Inflammatory macrophage treated with lipopolysaccharide for 1 hour (primary cell): ENCODE measurements at places on chromosomes 7 and 10.

DNA sequence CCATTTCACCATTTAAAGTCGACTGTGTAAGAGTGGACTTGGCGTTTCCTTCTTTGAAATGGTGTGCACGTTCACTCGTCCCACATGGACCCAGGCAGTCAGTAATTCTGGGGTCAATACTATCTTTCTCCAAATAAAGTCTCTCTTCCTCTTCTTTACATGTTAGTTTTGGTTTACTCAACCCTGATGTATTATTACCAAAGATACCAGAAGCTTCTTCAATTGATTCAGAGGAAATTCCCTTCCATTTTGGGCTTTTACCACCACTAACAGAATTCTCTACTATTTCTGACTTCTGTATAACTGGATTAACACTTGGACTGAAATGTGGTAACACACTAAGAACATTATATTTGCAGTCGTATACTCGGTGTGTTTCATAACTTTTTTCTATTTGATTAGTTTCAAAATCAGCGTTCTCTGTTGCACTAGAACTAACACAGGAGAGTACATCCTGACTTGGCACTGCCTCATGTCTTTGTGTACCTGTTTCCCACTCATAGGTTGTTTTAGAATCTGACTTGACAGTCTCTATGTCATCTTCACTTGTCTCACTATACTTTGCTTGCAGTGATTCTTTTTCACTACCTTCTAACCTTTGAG lies 60.8 kb downstream of the LARP4B start:
- peak; percentile 83 for DNase-seq

- DNase-seq, result no peak
These were observed 451.5 kb upstream of the SEMA3D start for GRCh38 chr7:85638394-85638793.

DNA sequence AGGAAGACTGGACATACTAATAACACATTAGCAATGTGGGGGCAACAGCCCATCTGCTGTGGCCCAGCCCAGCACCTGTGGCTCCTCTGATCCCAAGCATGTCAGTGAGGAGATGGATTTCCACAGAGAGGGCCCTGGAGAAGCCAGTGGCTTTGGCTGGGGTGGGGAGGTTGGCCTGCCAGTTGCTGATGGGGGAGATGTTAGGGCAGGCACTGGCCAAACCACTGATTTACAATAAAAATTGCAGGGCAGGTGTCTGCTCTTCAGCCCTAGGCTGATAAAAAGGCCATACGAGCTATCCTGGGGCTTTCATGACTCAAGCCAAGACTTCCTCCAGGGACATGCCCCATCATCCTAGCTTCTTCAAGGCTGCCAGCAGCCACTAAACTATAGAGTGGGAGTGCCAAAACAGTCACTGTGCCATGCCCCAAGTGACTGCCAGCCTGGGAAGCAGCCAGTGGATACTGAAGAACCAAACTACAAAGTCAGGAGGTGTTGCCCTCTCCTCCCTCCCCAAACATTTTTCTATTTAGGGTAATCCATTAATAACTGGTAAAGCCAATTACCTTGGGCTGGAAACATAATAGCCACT lies 37.8 kb downstream of the DPCD start:
- no peak for DNase-seq

DNA sequence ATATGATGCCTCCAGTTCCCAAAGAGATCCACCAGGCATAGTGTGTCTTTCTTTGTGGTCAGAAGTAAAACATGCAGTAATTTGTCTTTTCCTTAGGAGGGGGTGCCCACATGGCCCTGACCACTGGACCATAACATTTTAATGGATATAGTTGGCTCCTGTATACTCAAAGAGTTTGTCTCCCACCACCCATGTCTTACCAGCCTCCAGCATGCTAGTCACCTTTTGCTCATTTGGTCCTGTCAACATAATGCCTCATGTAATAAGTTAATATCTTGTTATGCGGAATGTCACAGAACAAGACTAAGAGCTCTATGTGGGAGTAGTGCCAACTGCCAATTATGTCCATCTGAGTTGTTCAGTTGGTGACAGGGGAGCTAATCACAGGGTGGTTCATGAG lies 83.4 kb upstream of the IFRD1 start:
- DNase-seq, result no peak

DNA sequence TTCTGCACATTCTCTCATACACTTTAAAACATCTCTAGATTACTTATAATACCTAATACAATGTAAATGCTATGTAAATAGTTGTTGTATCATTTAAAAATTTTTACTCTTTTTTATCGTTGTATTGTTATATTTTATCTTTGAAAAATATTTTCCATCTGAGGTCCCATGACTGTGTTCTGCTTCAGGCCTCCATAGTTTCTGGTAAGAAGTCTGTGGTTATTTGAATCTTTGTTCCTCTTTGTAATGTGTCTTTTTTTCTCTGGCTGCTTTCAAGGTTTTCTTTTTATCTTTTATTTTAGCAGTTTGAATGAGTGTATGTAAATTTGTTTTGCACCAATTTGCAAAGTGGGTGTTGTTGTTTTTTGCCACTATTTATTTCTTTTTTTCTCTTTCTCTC lies 263.1 kb downstream of the RPS24 start:
- peak; percentile 41 for DNase-seq

DNA sequence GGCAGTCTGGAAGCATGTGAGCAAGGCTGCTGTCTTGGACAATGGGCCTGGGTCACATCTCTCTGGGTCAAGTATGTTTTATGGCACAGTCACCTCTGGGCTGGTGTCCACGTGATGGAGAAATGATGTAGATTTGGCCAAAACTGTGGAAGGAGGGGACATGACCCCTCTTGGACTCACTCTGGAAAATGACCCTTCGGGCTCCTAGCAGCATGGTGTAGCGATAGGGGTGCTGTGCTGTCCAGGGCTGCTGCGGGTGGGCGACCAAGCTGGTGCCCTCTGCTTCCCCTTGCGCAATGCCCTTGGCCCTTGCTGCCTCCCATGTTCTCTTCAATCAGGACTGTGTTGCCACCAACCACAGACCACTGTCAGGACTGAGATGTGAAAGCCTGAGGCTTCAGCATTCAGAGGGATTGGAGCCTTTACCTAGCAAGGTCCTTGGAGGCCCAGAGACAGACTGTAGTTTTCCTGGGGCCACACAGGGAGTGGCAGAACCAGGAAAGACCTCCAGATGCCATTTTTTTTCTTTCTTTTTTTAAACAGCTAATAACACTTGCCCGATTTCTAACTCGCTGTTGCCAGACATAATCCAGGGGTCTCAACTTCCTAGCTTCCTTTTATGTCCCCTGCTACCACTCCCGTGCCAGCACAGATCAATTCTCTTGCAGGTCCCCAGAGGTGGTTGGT lies 6.1 kb downstream of the CYP26A1 start:
- no peak for DNase-seq

DNA sequence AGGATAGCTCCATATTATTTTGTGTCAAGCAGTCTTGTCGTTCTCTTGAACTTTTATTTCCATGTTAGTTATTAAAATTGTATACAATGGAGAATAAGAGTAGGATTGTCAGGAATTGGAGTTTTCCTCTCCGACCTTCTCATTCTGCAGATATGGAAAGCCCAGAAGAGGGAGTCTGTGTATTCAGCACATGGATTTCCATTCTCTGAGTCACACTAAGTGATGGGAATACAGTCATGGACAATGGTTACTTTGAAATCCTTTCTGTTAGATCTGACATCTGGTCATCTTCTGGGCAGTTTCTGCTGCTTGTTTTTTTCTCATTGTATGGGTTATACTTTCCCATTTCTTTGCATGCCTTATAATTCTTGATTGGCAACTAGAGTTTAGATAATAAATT lies 5.0 kb upstream of the TASOR2 start:
- DNase-seq, result no peak

DNA sequence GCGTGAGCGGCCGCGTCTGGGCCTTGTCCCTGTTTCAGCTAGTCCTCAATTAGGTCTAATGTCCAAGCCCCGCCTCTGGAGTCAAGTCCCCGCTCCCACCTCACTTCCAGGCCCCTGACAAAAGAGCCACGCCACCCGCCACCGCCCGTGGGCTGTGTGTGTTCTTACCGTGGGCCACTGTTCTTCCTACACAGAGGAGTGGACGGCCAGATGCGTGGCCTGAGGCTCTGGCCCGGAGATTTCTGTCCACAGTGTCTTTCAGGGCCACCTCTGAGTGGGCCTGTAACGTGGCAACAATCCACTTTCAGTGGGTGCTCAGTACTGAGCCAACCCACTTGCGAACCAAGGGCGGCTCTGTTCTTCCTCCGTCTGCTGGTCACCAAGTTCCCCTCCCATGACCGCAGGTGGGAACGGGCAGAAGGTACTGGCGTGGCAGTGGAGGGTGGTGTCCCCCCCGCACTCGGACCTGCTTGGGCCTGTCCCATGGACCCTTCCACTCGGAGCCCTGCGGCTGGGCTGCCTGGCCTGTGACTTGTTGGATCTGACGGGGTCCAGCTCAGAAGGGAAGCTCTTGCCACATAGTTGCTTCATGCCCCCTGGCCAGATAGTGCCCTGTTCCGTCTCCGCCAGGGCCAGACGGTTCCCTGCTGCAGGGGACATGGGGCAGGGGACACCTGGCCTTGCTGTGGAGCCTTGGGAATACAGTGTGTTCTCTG lies 15.0 kb upstream of the ZFAND2A start:
- no peak for DNase-seq

DNA sequence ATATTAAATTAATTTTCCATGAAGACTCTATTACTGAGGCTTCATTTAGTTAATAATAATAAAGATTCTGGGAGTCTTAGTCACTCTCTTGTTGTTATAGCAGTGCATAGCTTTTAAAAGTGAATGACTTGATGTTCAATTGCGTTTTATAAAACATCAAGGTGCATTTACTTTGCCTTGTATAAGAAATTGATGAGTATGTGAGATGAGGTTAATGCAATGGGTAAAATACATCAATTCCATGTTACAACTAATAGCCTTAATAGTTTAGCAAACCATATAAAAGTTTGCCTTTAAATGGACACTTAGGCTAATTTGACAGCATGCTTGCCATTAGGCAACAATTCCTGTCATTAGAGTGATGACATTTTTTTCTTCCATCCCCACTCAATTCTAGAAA lies 173.6 kb upstream of the TEX47 start:
- no peak for DNase-seq

DNA sequence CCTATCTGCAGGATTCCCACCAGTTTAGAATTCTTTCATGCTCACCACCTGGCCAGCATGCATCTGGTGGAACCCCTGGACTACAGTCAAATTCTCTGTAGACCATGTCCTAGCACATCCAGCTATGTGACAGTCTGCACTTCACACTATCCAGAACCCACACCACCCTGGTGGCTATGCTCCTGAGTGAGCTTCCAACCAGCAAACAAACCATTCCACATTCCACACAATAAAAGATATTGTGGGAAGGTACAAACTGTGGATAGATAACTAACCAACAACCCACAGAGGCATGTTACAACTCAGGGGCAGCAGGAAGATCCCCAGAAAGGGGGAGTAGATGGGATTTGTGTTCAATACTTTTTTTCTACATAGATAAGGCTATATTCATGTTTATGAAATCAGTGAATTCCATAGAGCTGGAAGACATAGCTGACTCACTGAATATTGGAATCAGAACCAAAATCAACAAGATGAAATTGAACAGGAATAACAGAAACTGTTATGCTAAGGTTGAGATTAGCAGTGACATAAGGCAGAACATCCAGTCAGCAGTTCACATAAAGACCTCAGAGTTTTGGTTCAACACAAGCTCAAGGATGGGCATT lies 72.5 kb downstream of the LRRC17 start:
- no peak for DNase-seq

- peak; percentile 31 for DNase-seq
These were observed 102.0 kb downstream of the HIF1AN start for GRCh38 chr10:100637785-100638184.

GRCh38 chr10:35306852-35307251 lies 29.5 kb upstream of the CCNY start:
- DNase-seq, result no peak

- DNase-seq, result no peak
These were observed 115.5 kb upstream of the ZMIZ1 start for GRCh38 chr10:78953113-78953798.

GRCh38 chr7:10643545-10643944 lies 330.1 kb upstream of the PHF14 start:
- no peak for DNase-seq

DNA sequence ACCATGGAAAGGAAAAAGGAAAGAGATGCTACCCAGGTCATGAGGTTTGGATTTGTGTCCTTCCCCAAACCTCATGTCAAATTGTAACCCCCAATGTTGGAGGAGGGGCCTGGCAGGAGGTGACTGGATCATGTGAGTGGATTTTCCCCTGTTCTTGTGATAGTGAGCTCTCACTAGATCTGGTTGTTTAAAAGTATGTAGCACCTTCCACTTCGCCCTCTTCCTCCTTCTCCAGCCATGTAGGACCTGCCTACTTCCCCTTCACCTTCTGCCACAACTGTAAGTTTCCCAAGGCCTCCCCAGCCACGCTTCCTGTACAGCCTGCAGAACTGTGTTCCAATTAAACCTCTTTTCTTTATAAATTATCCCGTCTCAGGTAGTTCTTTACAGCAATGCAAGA lies 113.9 kb downstream of the FAM107B start:
- DNase-seq, result peak; percentile 52

GRCh38 chr10:103125323-103126267 lies 67.5 kb downstream of the NT5C2 start:
- no peak for DNase-seq

DNA sequence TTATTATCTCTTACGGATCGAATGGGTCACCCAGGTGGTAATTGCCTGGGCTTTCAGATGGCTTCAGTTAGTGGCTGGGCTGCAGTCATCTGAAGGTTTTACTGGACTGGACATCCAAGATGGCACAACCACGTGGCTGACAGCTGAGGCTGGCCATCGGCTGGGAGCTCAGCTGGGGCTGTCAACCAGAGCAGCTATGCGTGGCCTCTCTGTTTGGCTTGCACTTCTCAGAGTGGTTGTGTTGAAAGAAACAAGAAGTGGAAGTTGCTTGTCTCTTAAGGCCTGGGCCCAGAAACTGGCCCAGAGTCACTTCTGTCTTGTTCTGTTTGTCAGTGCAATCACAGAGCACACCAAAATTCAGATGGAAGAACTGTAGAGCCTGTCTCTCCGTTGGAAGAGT lies 5.7 kb upstream of the GDI2 start:
- peak; percentile 50 for DNase-seq

- peak; percentile 74 for DNase-seq
These were observed 9.1 kb upstream of the ASIC3 start for GRCh38 chr7:151038951-151039849.

- no peak for DNase-seq
These were observed 649.2 kb downstream of the SORCS1 start for GRCh38 chr10:106515206-106515790.

DNA sequence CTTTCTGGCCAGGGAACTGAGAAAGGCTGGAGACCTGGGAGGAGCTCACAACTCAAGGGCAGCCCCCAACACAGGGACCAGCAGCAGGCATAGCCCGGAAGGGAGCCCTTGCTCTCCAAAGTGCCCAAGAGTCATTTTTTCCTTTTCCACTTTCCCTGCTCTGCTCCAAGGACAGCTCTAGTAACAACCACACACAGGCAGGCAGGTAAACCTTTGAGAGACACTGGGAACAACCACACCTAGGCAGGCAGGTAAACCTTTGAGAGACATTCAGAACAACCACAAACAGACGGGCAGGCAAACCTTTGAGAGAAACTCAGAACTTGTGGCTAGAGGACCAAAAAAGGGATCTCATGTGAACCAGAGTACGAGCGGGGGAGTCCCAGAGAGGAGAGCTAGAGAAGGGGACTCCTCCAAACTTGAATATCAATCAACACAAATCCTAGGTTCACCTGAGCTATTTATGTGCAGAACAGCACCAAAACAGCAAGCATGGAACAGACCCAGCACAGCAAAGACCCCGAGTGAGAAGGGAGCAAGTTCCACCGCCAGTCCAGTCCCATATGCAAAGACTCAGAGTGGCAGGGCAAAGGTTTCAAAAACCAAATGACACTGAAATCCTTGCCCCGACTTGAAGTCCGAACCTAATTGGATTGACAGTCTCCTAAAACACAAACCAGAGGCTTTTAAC lies 33.6 kb upstream of the GUSB start:
- no peak for DNase-seq

GRCh38 chr10:114678820-114679219 lies 20.7 kb upstream of the ABLIM1 start:
- peak; percentile 22 for DNase-seq
